Fibroblast of skin of right biceps (primary cell): ENCODE measurements at places on chromosomes 11 and 22.

DNA sequence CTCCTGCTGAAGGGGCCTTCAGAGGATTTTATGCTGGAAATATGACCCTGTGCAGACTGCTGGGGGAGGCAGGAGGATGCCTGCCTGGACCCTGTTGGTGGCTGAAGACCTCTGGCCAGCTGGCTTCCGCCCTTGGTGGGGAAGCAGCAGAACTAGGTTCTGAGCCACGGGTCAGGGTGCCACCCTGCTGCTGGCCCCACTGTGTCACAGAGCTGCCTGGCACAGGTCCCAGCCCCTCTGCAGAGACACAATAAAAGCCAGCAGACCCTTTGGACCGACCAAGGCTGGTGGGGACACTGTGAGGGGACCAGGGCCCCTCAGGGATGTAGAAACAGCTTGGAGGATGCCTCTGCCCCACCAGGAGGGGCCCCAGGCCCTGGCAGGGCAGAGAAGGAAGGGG, 6.9 kb upstream of the SREBF2 start:
- no peak for DNase-seq

DNA sequence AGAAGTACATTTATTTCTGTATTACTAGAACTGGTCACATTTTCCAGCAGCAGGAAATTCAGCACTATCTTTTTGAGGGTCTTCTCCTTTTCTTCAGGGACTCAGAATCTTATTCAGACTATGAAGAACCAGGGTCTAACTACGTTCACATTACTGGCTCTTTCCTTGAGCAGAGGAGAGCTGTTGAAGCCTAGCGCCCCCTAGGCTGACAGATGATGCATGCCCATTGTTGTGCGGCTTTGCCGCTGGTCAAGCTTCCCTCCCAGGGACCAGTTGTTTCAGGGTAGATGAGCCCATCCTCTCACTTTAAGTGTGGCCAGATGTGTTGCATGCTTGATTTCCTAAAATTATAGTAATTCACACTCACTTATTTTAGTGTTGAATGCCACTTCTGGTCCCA, 168.2 kb upstream of the PDGFD start:
- no peak for DNase-seq

DNA sequence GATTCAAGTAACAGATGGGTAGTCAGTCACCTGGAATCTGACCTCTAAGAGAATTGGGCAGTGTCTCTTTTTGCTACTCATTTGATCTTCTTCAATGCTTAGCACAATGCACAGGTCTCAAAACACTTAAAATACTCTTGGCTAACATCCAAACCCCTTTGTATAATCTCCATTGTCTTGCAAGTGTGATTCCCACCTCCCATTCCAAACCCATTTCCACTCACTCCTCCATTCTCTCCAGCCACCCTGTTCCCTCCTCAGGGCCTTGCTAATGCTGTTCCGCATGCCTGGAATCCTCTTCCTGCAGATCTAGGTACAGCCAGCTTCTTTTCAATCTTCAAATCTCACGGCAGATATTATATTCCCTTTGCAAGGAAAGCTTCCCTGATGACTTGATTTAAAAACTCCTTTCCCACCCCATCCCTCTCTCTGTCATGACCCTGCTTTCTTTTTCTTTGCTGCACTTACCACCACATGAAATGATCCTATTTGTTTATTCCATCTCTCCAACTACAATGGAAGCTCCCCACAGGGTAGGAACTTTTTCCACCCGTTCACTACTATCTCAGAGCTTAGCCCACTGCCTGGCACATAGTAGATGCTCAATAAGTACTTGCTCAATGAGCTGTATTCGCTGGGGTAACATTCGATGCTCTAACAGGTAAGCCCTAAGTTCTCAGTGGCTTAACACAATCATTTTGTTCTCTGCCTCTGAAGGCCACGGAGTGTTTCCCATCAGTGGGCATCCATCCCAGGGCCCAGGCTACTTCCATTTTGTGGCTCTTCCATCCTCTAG, 121.7 kb downstream of the MN1 start:
- DNase-seq, result no peak

DNA sequence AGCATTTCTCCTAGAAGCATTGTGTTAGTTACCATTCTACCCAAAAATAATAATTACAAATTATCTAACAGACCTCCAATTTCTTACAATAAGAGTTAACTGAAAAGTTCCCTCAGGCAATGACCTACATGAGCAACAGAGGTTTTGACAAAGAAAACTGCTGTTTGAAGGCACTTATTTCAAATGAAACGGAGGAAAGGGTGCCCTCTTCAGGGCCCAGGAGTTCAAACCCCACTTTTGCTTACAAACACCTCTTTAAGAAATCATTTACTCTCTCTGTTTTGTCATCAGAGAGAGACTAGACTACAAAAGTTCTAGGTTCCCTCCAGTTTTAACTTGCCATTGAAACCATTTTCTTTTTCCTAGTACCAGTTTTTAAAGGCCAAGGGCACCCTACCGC, 56.7 kb downstream of the AMBRA1 start:
- no peak for DNase-seq

- no peak for DNase-seq
Measured at GRCh38 chr11:126226334-126227084, 14.9 kb downstream of the FAM118B start.

- DNase-seq, result peak; percentile 61
Measured at GRCh38 chr11:20022363-20023081, 137.8 kb downstream of the DBX1 start.

DNA sequence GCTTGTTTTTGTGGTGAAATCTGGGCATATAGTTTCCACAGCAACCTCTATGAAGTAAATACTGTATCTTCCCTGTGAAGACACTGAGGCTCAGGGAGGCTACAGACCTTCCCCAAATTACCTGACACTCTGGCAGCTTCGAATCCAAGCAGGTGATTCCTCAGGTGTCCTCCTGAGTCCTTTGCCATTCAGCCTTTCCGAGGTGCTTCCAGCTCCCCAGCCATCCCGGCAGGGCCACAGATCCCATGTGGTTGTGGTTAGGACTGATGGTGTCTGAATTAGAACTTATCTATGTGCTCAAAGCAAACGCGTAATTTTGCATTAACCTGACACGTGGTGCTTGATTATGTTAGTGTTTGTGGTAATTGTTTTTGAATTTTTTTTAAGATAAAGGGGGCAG, 785.6 kb downstream of the BRD1 start:
- DNase-seq, result no peak

GRCh38 chr11:37721485-37721884, 1123.4 kb upstream of the RAG2 start:
- DNase-seq, result peak; percentile 8

GRCh38 chr11:65109231-65110198, 2.2 kb upstream of the TM7SF2 start:
- no peak for DNase-seq

DNA sequence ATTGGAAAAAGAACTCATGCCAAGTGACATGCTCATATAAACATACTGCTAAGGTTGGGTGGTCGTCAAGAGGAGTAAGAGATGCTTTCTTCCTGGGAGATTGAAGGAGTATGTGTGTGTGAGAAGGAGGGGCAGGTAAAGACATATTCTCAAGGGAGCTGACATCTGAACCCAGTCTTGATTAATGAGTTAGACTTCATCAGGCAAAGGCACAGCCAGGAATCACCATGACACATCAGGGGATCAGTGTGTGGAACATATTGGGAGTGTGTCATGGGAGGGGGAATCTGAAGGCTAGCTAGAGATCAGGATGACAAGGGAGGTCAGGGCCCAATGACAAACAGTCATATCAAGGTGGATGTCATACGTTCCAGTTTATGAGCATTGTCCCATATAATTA, 14.9 kb downstream of the CNTF start:
- DNase-seq, result no peak

- DNase-seq, result no peak
Measured at GRCh38 chr22:45563362-45564040, 60.8 kb downstream of the FBLN1 start.

DNA sequence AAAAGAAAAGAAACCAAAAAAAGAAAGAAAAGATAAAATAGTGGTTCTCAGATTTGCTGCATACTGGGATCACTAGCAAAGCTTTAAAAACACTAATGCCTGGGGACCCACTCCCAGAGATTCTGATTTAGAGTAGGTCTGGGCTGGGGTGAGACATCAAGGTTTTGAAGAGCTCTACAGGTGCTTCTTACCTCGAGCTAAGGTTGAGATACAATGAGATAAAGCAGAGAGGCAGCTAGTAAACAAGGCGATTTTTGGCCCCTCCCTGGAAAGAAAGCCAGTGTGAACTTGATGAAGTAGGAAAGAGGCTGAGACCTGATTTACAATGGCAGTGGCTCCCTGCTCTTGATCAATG, 327.6 kb upstream of the CCDC90B start:
- no peak for DNase-seq

- peak; percentile 67 for DNase-seq
Measured at GRCh38 chr11:88174709-88175568, at the start of gene RAB38. Gene RAB38 (minus strand): TSS chr11:88175443. CDS start chr11:88175384, 59 bp downstream.

GRCh38 chr11:3347127-3347526, 31.8 kb downstream of the ZNF195 start:
- no peak for DNase-seq

- peak; percentile 95 for DNase-seq
Measured at GRCh38 chr11:85725510-85726258, 39.7 kb upstream of the CCDC89 start.

DNA sequence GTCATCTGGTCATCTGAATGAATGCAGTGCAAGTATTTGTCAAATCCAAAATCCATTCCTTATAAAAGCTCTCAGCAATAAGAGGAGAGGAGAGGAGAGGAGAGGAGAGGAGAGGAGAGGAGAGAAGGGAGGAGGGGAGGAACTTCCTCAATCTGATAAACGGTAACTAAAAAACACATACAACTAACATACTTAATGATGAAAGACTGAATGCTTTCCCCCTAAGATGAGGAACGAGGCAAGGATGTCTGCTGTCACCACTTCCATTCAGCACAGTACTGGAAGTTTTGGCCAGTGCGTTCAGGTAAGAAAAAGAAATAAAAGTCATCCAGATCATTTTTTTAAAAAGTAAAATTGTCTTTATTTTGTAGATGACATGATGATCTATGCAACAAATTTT, 80.4 kb downstream of the CD82 start:
- DNase-seq, result no peak

DNA sequence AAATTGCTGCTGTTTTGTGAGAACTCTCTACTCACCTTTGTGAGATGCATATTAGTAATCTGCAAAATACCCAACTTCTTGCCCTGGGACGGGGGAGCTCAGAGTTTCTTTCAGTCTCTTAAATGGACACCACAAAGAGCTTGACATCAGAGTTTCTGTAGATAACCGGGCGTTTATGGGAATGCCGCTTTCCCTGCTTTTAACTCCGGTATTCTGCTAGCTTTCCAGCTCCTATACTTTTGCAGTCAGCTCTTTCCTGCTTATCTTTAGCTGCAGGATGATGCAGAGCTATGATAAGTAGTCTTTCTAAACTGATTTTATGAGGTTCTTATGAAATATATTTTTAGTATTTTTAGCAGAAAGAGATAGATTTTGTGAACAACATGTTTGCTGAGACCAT, 154.6 kb upstream of the SORL1-AS1 start:
- DNase-seq, result no peak
